ENCODE measurements at places on chromosomes 2 and 18.
A peak's percentile ranks its signal among the peaks of the same experiment; 100 is the strongest.

DNA sequence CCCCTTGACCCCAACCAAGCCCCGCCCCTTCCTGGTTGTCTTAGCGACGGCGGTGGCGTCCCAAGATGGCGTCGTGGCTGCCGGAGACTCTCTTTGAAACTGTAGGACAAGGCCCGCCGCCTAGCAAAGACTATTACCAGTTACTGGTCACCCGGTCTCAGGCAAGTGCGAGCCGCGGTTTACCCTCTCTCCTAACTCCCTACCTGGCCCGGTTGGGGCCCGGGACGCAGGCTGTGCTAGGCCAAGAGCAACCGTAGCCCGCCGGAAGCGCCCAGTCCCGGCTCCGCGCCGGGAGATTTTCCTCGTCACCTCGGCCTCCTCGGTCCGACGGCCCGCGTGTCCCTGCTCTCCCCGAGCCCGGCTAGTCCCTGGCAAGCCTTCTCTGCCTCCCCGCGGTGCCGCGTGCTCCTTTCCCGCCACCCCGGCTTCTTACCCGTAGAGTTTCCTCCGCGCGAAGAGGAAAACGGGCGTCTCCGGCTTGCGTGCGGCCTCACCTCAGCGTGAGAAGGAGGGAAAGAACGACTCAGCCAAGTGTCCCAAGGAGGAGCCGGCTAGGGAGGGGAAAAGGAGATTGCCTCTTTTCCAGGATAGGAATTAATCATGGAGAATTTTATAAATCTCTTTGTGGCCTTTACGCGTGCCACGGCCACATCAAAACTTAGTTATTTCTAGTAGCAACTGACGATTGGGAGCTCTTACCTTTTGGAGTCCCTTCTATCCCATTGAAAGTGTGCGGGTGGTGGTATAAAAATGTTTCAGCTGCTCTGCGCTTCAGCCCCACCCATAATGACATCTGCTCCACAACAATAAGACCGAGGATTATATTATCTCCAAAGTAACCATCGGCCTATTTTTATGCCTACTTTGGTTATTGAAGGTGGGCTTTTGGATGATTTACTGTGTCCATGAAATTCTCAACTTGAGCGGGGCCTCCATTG is at the start of gene FBXO36:
Gene FBXO36 (plus strand): TSS at position 55 of the 938 bp plus-strand sequence. CDS start 11 bp downstream, at position 66.
- DNase-seq = peak; percentile 83

GRCh38 chr2:121155502-121156056 is 129.4 kb downstream of the TFCP2L1 start:
- DNase-seq = no peak

GRCh38 chr2:147538088-147538487 is 306.7 kb upstream of the ACVR2A start:
- no peak for DNase-seq

DNA sequence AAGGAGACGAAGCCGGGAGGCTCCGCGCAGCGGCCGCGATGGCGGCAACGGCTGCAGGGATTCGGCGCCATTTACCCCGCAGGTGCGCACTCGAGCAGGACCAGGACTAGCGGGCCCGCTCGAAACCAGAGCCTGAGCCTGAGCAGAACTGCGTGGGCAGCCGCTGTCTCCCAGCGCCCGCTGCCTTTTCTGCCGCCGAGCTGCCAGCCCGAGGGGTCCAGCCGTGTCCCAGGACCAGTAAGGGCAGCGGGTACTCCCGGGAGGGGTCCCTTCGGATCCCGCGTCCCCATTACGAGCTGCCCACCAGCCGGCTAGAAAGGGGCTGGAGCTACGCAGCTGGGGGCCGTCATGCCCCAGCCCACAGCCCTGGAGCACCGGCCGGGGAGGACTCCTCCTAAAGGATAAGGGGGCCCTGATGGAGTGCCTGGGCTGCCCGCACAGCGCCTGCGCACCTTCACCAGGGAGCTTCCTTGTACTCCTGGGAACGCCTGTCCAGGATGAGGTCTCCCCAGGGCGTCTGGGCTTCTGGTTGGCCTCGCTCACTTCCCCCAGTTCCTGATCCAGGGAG is 9.9 kb downstream of the ALPP start:
- no peak for DNase-seq

DNA sequence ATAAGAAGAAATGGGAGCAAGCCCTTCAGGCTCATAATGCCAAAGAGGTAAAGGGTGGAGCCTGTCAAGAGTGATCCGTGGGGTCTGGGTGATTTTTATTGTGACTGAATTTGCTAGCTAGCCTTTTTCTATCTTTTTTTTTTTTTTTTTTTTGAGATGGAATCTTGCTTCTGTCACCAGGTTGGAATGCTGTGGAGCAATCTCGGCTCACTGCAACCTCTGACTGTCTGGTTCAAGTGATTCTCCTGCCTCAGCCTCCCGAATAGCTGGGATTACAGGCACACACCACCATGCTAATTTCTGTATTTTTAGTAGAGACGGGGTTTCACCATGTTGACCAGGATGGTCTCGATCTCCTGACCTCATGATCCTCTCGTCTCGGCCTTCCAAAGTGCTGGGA is 29.1 kb downstream of the DRC1 start:
- no peak for DNase-seq

DNA sequence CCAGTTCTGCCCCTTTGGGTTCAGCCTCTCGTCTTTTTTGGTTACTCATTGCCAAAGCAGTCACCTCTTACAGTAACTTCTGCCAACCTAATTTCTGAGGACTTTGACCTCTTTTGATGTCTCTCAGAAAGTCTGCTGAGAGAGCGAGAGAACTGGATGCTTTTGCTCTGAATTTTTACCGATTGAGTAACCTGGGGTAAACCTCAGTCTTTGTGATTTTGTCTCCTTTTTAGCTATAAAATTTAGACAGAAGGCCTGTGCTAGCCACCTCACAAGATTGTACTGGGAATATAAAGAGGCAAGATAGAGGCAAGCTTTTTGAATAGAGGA is 34.8 kb upstream of the IL1R1 start:
- no peak for DNase-seq

DNA sequence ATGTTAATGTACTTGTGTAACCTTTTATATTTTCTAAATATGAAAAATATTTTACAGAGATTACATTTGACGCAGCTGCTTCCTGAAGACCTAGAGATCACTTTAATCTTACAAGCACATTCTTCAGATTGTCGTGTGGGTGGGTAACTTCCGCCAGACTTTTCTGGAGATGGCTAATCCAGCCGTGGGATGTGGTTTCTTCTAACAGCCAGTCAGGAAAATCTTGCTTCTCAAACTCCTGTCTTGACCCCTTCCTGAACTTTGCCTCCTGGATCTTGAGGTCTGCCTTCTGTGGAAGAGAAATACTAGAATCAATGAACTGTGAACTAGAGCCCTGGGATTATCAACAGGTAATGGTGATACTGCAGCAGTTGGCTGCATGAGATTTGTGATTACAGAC is 401.6 kb upstream of the TNP1 start:
- no peak for DNase-seq
